ENCODE measurements at places on chromosomes 4 and X.

GRCh38 chrX:72021975-72022374 lies 109.7 kb downstream of the RTL5 start:
- no peak for DNase-seq

- DNase-seq = peak; percentile 59
Observed at GRCh38 chrX:71941776-71942175, 31.1 kb downstream of the NHSL2 start.

DNA sequence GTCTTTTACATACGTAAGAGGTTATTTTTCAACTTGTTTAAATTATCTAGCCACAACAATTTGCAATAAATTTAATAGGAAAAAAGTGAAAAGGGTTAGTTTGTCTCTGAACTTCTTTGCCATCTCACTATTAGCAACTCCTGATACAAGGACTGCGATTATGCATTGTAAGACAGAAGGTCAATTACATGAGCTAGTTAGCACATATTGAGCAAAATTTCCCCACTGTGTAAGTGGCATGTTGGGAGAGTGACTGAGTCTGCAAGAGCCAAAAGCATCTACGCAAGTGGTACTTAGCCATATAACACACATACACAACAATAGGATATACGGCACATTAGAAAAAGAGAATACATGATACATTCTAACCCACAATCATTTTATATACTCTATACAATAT lies 927.2 kb downstream of the STPG2 start:
- no peak for DNase-seq

DNA sequence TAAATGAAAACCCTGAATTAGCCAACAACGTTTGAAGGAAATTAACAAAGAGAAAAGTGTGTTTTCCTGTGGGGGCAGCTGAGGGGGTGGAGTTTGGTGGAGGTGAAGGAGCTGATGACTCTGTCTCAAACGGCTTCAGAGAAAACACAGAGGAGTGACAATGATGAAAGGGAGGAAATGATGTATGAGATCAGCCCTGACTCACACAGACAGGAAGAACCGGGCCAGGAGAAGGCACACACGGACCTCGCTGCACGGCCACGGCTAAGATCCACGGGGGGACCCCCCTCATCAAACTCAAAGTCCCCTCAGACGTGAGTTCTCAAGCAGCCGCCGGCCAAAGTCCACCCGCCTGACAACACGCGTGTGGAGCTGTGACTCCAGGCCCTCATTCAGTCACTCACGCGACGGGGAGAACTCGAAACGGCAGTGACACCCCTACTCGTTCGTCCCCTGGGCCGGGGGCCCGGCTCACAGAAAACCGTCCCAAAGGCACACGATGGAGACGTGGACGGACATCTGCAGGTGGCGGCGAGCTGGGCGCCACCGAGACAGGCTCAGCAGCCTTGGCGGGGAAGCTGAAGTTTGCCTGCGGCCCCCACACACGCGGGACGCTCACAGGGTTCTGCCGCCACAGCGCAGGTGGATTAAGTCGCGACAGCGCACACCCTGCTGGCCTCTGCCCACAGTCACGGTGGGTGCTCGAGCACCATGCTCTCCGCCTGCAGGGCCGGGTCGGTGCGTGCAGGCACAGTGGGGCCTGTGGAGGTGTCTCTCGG lies 28.8 kb downstream of the PPP2R3B start:
- peak; percentile 37 for DNase-seq

- no peak for DNase-seq
Observed at GRCh38 chr4:118939169-118939783, 50.6 kb downstream of the SYNPO2 start.

DNA sequence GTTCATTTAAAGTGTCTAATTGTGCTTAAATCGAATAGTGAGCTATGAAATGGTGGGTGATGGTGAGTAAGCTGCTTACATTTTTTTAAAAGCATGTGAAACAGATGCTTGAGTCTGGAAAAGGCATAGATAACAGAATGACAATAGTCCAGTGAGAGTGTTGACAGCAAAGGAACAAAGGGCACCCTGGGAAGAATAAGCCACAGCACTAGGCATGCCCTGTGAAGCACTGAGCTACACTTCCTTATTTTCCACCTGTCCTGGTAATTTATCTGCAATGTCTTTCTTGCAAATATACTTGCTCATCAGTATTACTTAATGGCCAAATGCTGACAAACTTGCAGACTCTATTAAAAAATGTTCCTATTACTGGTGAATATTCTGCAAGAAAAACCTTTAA lies 168.7 kb downstream of the PRDM5 start:
- peak; percentile 11 for DNase-seq

DNA sequence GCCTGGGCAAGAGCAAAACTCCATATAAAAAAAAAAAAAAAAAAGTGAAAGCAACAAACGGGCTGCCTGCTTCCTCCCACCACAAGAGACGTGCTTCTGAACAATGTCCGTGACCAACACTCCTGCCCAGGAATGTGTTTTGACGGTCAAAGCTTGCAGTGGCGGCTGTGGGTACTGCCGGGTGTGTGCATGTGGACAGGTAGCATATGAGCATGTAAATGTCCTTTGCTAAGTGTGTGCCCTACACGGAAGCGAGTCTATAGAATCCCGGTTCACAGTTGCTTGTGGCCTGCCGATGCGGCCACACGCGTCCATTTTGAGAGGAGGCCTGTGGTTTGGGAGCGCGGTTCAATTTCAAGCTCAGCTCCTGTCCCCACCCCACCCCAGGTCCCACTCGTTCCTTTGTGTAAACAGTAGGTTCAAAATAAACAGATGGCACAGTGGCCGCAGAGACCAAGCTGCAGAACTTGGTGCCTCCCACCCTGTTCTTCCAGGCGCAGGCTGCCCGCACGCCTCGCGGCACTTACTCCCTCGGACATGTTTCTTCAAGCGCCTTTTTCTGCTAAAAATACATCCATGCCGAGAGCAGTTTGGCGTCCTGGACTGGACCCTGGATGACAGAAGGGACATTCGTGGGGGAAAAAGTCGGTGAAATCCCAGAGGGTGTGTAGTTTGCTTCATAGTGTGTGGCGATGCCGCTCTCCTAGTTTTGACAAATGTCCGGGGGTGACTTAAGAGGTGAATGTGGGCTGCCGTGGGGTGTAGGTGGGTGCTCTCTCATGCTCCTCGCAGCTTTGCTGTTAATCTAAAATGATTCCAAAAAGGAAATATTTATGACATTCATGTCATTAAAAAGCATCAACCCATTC lies 11.5 kb upstream of the NKX1-1 start:
- no peak for DNase-seq

GRCh38 chrX:153764786-153765137 lies 713 bp downstream of the PLXNB3 start:
- DNase-seq = no peak

DNA sequence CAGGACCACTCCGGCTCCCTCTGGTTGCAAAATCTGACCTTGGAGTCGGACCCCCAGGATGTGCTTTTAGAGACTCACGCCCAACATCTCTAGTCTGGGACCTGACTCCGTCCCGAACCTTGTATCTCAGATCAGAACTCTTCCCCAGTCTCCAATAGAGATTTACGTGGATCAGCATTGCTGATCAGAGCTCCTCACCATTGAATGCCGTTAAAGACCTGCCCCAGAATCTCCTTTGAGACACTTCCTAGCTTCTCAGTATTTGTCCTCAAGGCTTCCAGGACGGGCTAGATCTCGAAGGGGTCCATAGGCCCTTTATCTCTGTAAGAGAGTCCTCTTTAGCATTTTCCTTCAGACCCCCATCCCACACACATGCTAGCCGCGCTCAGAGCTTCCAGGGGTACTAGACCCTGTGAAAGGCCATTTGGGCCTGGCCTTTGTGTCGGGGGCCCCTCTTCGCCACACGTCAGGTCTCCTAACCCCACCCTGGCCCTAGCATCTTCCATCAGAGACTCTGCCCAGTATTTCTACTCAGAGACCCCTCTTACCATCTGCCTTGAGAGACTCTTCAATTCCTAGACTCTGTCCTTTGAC lies 662 bp downstream of the UBA1 start:
- no peak for DNase-seq

- no peak for DNase-seq
Observed at GRCh38 chr4:15361529-15361928, 66.3 kb upstream of the C1QTNF7 start.

DNA sequence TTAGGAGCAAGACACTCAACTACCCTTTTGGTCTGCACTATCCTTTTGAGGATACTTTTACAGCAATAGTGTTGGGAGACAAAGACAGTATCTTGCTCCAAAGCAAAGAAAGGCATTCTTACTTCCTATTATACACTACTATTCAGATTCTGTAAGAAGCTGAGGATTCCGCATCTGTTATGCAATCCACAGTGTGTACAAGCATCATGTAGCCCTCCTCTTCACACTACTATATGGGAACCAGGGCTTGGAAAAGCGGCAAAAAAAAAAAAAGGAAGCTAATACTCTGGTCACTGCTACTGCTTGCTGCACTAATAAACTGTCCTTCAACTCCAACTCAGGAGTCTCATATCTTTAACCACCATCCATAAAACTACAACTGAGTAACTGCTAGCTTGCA lies 59.1 kb downstream of the FBXW7 start:
- no peak for DNase-seq

DNA sequence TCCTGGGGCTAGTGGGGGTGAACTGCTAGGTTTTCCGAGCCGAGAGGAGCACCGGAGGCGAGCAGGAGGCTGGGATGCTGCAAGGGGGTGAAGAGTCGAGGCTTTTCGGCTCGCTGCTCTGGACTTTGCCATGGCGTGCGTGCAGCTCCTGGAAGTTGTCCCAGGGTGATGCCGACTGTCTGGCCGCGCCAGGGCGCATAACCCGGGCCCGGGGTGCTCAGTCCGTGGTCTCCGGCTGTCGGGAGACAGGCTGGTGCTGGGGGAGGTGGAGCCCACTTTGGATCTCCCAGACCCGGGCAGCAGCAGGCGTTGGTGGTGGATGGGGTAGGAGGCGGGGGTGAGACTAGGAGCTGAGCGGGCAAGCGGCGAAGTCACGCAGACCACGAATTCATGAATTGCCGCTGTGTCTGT lies 793 bp downstream of the GRIA3 start:
- DNase-seq = no peak

GRCh38 chr4:75920327-75920726 lies 18.1 kb upstream of the PPEF2 start:
- DNase-seq = no peak

DNA sequence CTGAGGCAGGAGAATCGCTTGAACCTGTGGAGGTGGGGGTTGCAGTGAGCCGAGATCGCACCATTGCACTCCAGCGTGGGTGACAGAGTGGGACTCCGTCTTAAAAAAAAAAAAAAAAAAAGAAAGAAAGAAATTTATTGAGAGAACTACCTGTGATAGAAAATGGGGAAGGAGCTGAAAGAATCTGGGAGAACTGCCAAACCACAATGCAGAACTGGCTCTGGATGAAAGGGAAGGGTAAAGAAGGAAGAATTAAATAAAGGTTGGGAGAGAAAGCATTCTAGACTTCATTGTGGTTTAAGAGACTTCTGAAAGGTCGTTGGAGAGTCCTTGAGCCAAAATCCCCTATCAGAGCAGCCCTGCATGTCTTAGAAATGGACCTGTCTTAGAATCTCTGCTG lies 567.9 kb upstream of the HTR2C start:
- DNase-seq = no peak
